ENCODE measurements at places on chromosomes 16 and 17.
A peak's percentile ranks its signal among the peaks of the same experiment; 100 is the strongest.

GRCh38 chr16:58411736-58412614, 19.7 kb downstream of the GINS3 start:
- no peak for DNase-seq

DNA sequence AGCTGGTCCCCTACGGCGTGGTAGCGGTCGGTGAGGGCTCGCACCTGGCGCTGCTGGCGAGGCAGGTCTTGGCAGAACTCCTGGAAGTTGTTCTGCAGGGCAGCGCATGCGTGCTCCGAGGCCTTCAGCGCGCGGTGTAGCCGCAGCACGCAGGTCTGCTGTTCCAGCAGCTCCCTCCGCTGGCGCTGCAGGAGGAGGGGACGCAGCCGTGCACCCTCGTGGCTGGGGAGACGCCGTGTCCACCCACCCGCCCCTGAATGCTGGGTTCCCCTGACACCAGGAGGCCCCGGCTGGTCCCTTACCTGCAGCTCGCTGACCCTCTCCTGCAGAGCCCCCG, 12.2 kb downstream of the EVPL start:
- DNase-seq: no peak

- peak; percentile 17 for DNase-seq
These were observed 31.7 kb upstream of the CFAP20 start for GRCh38 chr16:58160855-58161254.

DNA sequence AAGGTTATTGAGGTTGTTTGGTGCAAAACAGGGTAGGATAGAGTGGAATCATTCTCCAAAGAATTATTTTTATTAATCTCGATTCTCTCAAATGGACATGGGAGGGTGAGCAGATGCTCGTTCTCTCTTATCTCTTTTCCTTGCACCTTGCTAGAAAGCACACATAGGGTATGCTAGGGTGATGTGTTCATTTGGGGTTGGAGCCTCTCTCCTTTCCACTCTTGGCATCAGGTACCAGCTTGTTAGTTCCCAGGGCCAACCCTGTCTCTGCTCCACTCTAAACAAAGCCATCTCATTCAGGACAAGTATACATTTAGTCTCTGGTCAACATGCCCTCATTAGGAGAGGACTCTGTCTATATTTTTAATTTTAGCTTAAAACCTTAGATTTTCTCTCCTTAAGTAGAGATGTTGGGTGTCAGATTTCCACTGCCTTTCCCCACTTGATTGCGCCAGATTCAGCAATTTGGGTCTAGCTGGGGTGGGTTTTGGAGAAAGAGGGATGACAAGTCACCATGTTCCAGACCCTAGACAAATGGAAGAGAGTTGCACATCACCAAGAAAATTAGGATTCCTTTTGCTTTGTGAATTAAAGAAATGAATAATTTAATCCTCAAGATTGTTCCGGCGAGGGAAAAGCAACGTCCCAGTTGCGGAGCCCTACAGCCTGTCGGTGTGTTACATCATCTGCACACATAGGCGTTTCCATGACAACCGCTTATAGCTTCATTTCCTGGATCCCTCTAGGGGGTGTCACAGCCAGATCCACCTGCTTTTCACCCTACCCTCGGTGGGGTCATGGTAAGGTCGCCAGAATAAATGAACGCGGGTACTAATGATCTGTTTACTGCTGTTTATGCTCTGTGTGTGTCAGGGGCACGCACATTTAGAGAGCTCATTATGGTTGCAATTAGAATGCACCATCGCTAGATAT, 41.6 kb downstream of the SNX11 start:
- no peak for DNase-seq

DNA sequence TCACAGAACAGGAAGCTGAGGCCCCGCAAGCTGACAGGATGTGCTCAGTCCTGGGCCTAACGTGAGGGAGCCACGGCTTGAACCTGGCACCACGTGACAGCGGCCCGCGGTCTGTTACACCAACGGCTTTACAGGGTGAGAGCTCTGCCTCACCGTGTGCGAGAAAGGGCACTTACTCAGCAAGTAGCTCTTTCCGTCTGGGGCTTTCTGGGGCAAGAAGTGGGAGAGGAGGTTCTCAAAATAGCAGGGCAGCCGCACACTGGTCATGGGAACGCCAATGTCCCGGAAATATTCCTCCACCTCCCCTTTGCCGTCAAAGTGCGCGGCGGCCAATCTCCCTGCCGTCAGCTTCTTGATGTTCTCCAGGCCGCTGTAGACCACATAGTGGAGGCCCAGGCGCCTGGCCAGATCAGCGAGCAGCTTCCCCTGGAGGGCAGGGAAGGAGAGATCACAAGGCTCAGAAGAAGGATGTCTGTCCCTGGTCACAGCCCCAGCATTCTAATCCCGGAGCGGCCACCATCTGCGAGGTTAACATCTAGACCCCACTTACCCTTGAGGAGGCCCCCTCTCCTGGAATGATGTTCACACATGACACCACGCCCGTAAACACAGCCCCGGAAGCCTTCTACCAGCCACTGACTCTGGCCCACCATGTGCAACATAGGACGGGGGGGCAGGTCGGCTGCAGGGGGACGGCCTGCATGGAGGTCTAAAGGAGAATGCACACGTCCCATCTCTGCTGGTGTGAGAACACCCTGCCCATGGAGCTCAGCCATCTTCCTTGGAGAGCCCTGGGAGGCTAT, 8.2 kb downstream of the NMRAL1 start:
- peak; percentile 48 for DNase-seq

- DNase-seq: no peak
These were observed 123.0 kb upstream of the CACNG5 start for GRCh38 chr17:66711881-66712321.

GRCh38 chr16:54424043-54424451, 137.5 kb upstream of the IRX3 start:
- no peak for DNase-seq

- no peak for DNase-seq
These were observed 18.8 kb downstream of the MAP1LC3B start for GRCh38 chr16:87410968-87411367.

GRCh38 chr17:37769050-37769449, 24.2 kb upstream of the HNF1B start:
- DNase-seq: no peak

DNA sequence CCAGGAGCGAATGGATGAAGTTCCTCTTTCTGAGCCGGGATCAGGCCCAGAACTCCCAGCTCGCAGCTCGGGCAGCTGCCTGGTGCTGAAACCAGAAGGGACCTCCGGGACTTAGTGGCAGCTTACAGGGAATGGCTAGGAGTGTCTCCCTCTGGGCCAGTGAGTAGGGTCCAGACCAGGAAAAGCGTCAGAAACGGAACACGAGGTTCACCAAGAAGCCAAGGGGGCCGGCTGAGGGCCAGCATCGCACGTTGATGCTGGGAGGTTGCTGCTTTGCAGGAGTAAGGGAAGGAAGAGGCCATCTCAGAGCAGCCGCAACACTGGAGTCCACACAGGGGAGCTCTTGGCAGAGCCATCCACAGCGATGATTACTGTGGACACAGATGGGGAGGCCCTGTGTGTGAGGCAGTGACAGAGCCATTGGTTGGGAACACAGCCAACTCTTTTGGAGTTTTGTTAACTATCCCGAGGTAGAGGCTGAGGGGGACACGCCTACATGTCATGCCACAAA, 74.0 kb upstream of the CREBBP start:
- DNase-seq: no peak

DNA sequence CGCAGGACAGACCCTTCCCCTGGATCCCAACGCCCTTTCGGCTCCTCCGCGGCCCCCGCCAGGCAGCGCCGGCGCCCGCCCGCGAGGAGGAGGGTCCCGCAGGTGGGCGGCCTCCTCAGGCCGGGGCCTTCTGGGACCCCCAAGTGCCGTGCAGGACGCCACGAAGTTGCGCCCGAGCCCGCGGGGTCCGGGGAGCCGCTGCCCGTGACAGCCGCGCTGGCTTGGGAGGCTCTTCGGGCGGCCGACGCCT, 504 bp downstream of the ERN1 start:
- DNase-seq: no peak

DNA sequence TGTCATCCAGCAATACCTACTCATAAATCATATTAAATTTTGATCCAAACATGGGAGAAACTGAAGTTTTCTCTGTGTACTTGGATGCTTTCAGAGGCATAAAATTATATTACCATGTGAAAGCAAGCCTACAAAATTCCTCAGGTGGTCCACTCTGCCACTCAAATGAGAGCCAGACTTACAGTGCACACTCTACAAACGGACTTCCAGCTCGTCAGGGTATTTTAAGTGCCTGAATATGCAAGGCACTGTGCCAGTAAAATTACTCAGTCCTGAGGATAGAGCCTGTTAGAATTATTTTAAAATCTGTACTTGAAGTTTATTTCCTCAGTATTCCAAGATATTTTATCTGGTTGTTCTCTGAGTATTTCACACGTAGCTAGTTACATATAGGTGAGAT, 54.5 kb downstream of the TENT4B start:
- no peak for DNase-seq

DNA sequence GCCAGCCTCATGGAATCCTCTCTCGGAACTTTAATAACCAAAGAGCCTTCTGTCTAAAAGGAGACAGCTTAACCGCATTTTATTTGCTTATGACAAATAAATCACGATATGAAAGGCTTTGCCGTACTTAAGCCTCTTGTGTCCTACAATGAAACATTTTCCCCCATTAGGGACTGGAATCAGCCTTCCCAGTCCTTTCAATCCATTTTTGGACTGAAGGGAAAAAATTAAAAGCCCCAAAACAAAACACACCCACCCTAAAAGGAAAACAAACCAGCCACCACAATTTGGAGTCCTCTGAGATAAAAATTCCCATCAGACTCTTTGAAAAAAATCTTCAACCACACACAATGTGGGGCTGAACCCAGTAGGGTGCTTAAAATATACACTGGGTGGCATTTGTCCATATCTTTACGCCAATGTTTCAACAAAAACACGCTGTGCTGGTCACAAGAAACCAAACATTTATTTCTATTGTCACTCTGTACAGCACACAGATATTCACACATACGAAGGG, 3.0 kb downstream of the HOXB4 start:
- DNase-seq: no peak

- no peak for DNase-seq
These were observed 3.5 kb downstream of the CHMP6 start for GRCh38 chr17:80995131-80995530.

DNA sequence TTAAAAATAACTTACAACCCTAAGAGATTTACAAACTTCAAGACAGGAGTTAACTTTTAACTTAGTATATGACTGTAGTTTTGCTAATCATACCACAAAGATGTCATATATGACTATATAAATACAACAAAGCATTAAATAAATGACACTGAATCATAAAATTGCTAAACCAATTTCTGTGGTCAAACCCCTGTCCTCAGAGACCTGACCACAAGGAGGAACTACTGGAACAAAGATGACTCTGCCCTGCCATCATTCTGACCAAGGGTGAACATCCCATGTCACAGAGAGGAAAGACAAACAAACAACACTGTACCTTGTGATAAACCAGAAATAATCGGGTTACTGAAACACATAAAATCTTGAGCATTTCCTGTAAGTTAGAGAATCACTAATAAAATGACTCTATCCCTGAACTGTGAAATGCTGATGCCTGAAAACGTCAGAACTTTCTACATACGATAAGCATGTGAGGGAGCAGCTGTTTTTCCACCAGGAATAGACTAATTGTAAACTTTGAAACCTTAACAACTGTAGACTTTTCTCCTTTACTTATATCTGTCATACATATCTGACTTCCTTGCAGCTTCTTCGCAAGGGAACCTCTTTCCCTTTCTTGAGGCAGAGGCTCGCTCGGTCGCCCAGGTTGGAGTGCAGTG, 47.9 kb downstream of the WDR59 start:
- peak; percentile 33 for DNase-seq

GRCh38 chr17:36593656-36594316, 2.1 kb downstream of the DHRS11 start:
- DNase-seq: no peak

- DNase-seq: no peak
These were observed 46.8 kb downstream of the ZDHHC7 start for GRCh38 chr16:84964386-84965128.

- no peak for DNase-seq
These were observed 6.7 kb upstream of the PRPSAP1 start for GRCh38 chr17:76360461-76360860.
